ENCODE measurements at places on chromosomes 5 and 9. TPM values are rescaled to one million over a fixed set of nuclear protein-coding genes. Genes with fewer than 3 reads are reported as not detected.

Gene BAAT
- total RNA-seq, result not detected

GRCh38 chr5:34775886-34776285 is 63.1 kb upstream of the TTC23L start:
- no peak for DNase-seq

- DNase-seq, result no peak
Measured at GRCh38 chr5:43348207-43348606, 35.0 kb upstream of the HMGCS1 start.

Gene SLC1A1
- total RNA-seq, result not detected

Gene GABRA6
- not detected for total RNA-seq

DNA sequence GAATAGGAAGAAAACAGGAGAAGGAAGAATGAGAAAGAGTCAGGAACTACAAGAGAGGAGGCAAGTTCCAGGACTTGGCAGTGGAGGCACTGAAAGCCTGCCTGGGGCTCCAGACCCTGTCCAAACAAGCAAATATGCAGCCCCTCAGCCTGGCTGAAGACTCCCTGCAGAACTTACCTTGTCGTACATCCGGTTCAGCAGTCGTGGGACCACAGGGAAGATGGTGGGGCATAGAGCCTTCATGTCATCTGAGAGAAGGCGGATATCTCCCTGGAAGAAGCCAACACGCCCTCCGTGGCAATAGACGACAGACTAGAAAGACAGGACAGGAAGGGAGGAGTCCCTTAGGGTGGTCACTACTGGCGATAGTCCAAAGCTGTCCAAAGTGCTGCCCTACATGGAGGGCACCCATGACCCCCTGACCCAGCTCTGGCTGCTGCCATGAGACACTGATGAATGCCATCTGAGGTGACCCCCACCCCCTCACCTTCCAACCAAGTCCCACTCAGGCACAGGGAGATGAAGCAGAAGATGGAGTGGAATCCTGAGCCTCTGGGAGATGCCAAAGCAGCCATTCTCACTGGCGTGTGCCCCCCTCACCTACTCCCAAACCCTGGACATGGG is 27.7 kb upstream of the MEIKIN start:
- no peak for DNase-seq

GRCh38 chr5:151569132-151570046 is 21.7 kb downstream of the FAT2 start:
- no peak for DNase-seq

Gene CCL21
- not detected for total RNA-seq

GRCh38 chr9:801399-802071 is 40.0 kb upstream of the DMRT1 start:
- DNase-seq, result no peak

Gene ANKRD20A1
- 1.4 TPM for total RNA-seq

DNA sequence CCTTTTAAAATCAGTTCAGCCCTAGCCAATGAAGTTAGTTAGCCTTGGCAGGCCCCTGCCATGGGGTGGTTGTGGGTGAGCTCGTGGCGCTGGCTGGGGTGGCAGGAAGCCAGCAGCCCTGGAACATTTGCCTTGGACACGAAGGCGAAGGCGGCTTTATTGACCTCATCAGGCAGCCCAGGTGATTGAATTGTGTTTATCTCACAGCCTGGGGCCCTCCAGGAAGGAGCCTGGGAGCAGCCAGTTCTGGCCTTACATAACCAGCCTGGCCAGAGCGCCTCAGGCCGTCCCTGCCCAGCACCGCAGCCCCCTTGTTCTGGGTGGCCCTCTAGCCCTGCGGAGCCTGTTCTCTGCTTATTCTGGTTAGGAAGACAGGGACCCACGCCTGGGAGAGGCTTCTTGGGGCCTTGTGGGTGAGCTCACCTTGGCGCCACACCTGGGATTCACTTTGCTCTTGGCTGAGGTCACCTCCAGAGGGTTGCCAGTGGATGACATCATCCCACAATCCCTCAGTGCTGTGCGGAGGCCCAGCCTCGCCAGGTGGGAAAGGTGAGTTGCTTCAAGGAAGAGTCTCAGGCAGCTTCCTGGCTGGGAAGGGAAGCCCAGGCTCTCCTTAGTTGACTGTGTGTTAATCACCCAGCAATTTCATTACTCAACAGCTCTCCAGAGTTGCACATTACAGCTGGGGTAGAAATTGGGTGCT is 54.4 kb upstream of the RPL26L1 start:
- DNase-seq, result no peak

Gene WNK2
- total RNA-seq, result not detected

GRCh38 chr5:44933686-44934085 is 124.9 kb downstream of the MRPS30 start:
- DNase-seq, result no peak

GRCh38 chr5:93407454-93407853 is 173.6 kb downstream of the NR2F1-AS1 start:
- no peak for DNase-seq

Gene NR6A1
- 0.49 TPM for total RNA-seq

Gene SPINK6
- total RNA-seq, result not detected

GRCh38 chr5:151771259-151772028 is at the start of gene G3BP1:
TSS of gene G3BP1 (plus strand) at chr5:151771954. CDS start at chr5:151786621, 14,667 bp downstream.
- DNase-seq, result peak; percentile 97

DNA sequence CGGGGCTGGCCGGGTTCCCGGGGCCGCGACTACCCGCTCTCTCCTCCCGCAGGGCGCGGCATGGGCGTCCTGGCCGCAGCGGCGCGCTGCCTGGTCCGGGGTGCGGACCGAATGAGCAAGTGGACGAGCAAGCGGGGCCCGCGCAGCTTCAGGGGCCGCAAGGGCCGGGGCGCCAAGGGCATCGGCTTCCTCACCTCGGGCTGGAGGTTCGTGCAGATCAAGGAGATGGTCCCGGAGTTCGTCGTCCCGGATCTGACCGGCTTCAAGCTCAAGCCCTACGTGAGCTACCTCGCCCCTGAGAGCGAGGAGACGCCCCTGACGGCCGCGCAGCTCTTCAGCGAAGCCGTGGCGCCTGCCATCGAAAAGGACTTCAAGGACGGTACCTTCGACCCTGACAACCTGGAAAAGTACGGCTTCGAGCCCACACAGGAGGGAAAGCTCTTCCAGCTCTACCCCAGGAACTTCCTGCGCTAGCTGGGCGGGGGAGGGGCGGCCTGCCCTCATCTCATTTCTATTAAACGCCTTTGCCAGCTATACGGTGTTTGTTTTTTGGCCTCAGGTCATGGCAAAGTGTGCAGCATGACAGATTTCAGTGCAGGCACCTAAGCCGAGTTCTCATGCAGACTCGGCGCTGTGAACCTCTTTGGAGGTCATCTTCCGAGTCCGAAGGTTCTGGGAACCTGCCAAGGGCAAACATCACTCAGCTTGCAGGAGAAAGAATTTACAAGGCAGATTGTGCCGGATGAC is 516 bp downstream of the MRPL41 start:
- DNase-seq, result no peak

Gene BTNL3
- total RNA-seq, result not detected

- no peak for DNase-seq
Measured at GRCh38 chr9:124708074-124708473, 63.0 kb downstream of the NR6A1 start.

Gene C5
- 2.0 TPM for total RNA-seq

GRCh38 chr5:168482361-168482760 is 3.9 kb upstream of the RARS1 start:
- DNase-seq, result no peak

GRCh38 chr9:134666831-134667230 is 25.2 kb downstream of the COL5A1 start:
- DNase-seq, result no peak

DNA sequence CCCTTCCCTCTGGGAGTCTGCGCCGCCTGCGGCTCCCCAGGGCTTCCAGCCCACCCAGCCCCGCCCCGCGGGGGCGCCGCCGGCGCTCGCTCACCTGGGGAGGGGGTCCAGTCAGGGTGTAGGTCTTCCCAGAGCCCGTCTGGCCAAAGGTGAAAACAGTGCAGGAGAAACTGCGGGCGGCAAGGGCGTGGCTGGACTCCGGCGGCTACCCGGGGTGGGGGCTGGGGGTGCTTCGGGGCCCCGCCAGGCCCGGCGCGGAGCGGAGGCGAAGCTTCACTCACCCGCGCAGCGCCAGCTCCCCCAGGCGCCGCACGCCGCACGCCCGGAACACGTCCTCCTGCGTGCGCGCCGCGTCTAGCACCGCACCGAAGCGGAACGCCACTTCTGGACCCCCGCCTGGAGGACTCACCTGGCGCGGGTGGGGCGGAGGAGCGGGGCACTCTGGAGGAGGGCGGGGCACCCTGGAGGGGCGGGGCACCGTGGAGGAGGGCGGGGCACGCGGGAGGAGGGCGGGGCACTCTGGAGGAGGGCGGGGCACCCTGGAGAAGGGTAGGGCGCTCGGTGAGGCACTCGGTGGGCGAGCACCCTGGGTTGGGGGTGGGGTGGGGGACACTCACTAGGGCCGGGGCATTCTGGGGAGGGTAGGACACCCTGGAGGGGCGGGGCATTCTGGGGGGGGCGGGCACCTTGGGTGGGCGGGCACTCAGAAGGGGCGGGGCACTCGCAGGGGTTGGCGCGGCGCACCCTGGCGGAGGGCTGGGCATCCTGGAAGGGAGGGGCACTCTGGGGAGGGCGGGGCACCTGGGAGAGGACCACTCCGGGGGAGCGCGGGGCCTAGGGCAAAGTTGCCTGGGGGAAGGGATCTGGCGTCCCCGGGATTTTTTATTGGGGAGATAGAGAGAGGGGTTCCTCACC is 814 bp downstream of the KIF12 start:
- peak; percentile 34 for DNase-seq

DNA sequence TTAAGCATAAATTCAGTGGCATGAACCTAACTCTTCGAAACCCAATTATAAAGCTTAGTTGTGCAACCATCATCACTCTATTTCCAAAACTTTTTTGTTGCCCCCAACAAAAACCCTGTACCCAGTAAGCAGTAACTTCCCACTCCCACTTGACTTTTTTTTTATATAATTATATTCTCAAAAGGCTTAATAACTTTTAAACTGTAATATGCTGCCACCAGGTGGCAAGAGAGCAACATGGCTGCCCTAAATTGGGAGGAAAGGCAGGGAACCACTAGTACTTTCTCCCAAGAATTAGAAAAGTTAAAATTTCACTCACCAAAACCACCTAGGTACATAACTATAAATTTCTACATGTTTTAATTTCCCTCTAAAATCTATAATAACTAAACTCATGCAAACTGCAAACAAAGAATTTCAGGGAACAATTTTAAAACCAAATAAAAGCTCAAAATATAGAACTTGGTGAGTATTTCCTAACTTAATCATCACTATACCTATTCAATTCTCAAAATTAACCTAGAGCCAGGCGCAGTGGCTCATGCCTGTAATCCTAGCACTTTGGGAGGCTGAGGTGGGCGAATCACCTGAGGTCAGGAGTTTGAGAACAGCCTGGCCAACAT is 50.2 kb upstream of the RNF38 start:
- DNase-seq, result no peak

Gene PRSS3
- total RNA-seq, result not detected

Gene ORM2
- not detected for total RNA-seq

GRCh38 chr9:33620738-33621439 is 96.8 kb downstream of the ANKRD18B start:
- no peak for DNase-seq

GRCh38 chr5:179432547-179432946 is 87.3 kb upstream of the ADAMTS2 start:
- DNase-seq, result no peak

Gene GCNT4
- 0.52 TPM for total RNA-seq

DNA sequence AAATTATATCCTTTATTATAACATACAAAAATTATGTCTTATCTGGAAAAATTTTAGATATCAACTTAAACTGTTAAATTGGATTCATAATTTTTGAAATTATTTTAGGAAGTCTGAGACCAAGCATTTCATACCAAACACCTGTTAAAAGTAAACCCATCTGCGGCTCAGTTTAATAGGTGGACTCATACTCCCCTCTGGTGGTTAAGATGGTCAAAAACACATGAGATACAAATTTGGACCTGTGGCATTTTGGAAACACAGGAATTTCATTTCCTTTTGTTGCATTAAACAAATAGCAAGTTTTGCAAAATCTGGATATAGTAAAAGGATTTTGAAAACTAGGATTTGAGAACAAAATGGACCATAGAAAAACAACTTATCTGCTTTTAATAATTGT is 53.7 kb downstream of the RGMB start:
- peak; percentile 55 for DNase-seq

DNA sequence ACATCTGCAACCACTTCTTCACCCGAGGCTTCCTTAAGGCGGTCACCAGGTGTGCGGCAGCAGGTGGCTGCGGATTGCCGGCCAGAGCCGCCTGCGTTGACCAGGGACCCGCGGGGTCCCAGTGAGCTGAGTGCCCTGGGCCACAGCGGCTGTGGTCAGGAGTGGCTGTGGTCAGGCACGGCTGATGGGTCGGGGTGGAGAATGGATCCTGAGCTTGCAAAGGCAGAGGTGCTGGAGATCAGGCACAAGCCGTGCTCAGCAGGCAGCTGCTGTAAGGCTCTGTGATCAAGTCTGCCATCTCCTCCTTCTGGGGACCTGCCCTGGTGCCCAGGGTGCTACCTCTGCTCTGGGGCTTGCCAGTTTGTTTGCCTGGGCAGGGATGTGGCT is 2.1 kb downstream of the UAP1L1 start:
- DNase-seq, result no peak

Gene SURF2
- total RNA-seq, result 14.7 TPM

DNA sequence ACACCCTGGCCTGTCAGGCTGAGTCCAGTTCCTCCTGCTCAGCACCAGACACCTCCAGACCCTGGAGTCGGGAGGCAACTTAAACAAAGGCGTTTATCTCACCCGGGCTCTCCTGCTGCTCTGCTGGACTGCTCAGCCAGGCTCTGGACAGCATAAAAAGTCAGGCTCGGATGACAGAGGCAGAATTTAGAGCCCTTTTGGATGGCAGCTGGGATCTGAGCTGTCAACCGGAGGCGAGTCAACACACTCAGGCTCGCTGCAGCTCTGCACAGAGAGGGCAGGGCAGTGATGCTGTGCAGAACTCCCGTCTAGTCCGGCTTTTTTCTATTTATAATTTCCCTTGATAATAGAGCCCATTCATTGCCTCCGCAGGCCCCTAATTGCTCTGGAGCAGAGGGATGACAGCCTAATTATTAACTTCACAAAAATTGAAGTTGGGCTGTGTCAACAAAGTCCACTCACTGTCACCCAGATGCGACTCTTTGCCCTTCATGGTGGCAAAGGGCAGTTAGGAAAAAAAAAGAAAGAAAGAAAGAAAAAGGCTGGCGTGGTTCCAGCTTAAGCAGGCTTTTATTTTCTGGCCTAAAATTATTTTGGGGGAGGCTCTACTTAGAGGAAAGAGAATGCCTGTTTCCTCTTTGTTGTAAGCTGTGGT is 37.6 kb downstream of the STC2 start:
- no peak for DNase-seq

DNA sequence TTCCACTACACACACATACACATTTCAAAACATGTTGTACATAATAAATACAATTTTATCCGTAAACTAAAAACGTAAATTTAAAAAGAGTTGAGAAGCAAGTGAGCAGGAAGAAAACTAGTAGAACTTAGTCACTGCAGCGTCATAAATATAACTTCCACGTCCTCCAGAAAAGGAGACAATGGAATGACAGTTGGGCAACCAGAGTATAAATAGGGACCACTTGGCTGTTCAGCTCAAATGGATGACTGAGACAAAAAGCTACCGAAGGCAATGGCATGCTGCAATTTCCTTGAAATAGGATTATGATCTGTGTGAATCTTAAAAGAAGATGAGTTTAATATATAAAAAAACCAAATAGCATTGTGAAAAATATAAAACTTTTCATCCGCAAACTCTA is 438.5 kb upstream of the RGMB start:
- no peak for DNase-seq
